GM23338 (cell line): ENCODE measurements at places on chromosomes 12 and 14.

GRCh38 chr14:100022772-100023451, 42.3 kb upstream of the EVL start:
- DNase-seq, result no peak

DNA sequence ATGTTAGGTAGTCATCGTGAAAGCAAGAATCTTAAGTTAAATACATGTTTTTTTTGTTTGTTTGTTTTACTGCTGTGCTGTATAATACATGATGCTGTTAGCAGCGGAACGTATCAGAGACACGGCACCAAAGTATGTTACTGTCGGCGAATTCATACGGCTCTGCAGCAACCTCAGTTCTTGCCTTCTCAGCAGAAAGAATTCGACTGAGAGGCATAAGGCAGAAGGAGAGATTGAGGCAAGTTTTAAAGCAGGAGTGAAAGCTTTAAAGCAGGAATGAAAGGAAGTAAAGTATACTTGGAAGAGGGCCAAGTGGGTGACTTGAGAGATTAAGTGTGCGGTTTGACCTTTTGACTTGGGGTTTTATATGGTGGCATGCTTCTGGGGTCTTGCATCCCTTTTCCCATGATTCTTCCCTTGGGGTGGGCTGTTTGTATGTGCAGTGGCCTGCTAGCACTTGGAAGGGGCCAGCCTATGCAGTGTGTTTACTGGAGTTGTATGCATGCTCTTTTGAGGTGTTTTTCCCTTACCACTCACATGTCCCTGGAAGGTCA, 23.7 kb downstream of the LEMD3 start:
- no peak for DNase-seq

GRCh38 chr12:77837876-77838291, 7.2 kb downstream of the NAV3 start:
- DNase-seq, result no peak

GRCh38 chr12:124130691-124131591, 157.9 kb downstream of the ZNF664 start:
- DNase-seq, result peak; percentile 62

GRCh38 chr12:68878846-68879245, 54.1 kb downstream of the CPM start:
- DNase-seq, result no peak

DNA sequence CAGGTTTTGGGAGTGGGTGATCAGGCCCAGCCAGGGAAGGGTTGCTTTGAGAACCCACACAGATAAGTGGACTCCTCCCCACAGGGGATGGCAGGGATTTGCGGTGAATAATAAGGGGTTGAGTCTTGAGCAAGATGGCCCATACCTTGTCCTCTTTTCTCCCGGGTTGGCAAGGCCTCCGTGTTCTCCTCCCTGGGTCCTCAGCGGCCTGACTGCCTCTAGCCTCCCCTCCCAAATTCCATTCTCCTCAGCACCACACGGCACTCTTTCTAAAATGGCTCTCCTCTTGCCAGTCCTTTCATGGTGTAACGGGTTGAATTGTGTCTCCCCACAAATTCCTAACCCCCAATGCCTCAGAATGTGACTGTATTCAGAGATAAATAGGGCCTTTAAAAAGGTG, 70.0 kb downstream of the CHST11 start:
- peak; percentile 34 for DNase-seq

DNA sequence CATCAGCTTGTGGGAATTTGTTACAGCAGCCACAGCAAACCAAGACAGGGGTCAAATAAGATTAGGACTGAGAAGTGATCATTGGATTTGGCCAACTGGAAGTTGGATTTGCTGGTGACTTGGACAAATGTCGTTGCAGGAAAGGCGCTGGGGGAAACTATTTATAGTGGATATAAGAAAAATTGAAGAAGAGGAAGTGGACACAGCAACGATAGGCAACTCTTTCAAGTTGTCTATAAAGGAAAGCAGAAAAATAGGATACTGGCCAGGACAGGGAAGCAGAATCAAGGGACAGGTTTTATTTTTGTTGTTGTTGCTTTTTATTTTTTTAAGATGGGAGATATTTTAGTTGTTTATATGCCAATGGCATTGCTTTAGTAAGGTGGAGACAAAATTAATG, 56.2 kb upstream of the RTRAF start:
- no peak for DNase-seq

- no peak for DNase-seq
Observed at GRCh38 chr12:14782756-14783155, 20.5 kb downstream of the WBP11 start.

DNA sequence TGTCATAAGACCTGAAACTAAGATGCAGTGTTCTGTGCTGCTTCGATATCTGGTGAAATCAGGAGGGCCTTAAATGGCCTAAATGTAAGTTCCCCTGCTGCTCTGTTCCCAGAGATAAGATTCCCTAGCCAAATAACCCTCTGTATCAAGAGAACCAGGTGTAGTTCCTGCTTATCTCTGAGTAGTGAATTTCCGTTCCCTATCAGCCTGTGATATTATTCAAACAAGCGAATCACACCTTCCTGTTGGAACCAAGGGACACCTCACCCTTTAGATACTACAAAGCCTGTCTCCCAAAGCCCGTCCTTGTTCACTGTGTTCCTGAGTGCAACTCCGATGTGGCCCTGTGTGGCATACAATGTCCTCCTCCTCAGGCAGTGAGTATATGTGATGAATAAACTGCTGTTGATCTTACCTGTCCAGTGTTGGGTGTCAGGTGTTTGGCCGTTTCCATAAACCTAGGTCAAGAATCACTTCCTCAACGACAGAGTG, 52.2 kb upstream of the COCH start:
- no peak for DNase-seq
